ENCODE measurements at places on chromosomes 5 and 9.
A peak's percentile ranks its signal among the peaks of the same experiment; 100 is the strongest.

GRCh38 chr9:137359850-137360249, 57.8 kb upstream of the NRARP start:
- no peak for DNase-seq

DNA sequence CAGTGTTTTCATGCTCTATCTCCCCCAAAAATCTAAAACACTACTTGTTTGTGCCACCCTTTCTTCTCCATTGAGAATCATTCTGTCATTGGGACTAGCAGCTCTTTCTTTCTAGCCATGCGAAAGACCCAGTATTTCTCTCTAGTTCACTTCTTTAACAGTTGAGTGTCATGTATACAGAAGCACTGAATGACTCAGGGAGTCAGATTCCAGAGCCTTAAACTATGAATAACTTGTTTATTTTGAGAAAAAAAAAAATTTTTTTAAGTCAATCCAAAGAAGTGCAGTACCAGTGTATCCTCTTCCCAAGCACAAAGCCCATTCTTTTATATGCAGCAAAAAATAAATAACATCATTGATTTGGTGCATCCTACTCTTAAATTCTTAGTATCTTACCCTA, 415.4 kb upstream of the GRAMD2B start:
- no peak for DNase-seq

- DNase-seq = no peak
Observed at GRCh38 chr5:78560000-78560855, 88.3 kb downstream of the LHFPL2 start.

- peak; percentile 40 for DNase-seq
Observed at GRCh38 chr5:37812365-37812764, 27.5 kb downstream of the GDNF start.

DNA sequence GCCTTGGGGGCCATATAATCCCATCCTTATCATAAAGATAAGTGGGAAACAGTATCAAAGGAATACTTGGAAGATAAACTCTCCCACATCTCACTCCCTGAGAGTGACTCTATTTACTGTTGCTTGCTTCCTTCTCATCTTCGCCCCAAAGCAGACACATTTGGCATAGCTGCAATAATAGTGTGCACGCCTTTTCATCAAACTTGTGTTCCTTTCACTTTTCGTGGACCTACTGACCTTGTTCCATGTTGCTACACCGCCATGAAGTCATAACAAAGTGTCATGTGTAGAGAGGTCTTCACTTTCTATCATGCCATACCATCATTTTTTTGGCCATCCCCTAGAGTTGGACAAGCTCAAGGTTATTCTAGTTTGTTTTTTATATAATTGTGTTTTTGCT, 200.0 kb upstream of the MSX2 start:
- no peak for DNase-seq

- peak; percentile 20 for DNase-seq
Observed at GRCh38 chr5:16147179-16147900, 32.3 kb downstream of the MARCHF11 start.

GRCh38 chr5:114101153-114101552, 260.7 kb upstream of the KCNN2 start:
- DNase-seq = peak; percentile 82

GRCh38 chr9:19492775-19493173, 84.0 kb downstream of the ACER2 start:
- no peak for DNase-seq

DNA sequence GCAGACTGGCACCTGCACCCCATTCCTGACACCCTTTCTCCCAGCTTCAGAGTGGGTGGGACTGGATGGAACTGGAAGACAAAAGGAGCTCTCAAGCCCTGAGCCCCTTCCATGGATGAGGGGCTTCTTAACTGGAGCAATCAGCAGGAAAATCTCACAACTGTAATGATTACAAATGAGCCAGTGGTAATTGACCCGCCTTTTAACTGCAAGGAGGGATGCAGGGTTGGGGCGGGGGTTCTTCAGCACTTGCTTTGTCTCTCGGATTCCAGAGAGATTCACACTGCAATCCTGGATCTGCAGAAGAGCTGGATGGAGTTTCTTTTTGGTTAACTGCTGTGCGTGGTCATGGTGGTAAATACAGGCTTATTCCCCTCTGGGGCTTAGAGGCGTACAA, 160.1 kb upstream of the SHB start:
- DNase-seq = no peak

GRCh38 chr9:100211476-100211875, 112.4 kb downstream of the INVS start:
- no peak for DNase-seq

GRCh38 chr5:54756301-54756700, 229.1 kb downstream of the ESM1 start:
- DNase-seq = no peak

DNA sequence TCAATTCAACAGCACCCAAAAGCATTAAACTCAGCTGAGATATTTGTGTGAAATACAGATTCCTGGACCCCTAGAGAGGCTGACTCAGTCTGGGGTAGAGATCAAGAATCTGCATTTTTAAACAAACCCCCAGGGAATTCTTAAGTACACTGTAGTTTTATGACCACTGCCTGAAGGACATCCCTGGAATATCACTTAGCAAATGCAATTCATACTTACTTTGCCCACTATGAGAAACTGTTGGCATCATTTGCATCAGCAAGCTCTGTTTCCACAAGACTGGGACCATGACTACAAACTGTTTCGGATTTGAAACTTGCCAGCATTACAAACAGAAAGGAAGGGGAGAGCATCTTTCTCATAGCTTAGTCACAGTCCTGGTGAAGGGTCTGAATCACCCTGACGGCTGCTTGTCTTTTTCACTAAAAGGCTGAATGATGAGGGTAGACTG, 63.7 kb downstream of the MLLT3 start:
- DNase-seq = peak; percentile 91

- no peak for DNase-seq
Observed at GRCh38 chr5:132481596-132482211, 8.9 kb downstream of the IRF1 start.

GRCh38 chr5:175809531-175810121, 61.8 kb upstream of the CPLX2 start:
- peak; percentile 95 for DNase-seq

GRCh38 chr9:97910357-97910756, 11.9 kb downstream of the TRMO start:
- DNase-seq = no peak
